ENCODE measurements at places on chromosomes 13 and 19.

- DNase-seq: no peak
These were observed 296.7 kb upstream of the DACH1 start for GRCh38 chr13:72163678-72164077.

- DNase-seq: no peak
These were observed 69.5 kb downstream of the SPACA7 start for GRCh38 chr13:112445411-112446271.

GRCh38 chr19:56269348-56269747, 3.2 kb upstream of the EDDM13 start:
- DNase-seq: no peak

- no peak for DNase-seq
These were observed 522.6 kb upstream of the PCDH9 start for GRCh38 chr13:67752759-67753158.

GRCh38 chr19:50897612-50898011, 13.6 kb downstream of the KLK4 start:
- no peak for DNase-seq

GRCh38 chr13:97238432-97238831, 16.3 kb downstream of the MBNL2 start:
- no peak for DNase-seq

DNA sequence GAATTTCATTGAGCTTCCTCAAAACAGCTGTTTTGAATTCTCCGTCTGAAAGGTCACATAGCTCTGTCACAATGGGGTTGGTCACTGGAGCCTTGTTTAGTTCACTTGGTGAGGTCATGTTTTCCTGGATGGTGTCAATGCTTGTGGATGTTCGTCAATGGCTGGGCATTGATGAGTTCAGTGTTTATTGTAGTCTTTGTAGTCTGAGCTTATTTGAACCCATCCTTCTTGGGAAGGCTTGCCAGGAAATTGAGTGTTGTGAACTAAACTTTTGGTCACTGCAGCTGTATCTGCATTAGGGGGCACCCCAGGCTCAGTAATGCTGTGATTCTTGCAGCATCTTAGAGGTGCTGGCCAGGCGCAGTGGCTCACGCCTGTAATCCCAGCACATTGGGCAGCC, 22.0 kb downstream of the BLOC1S3 start:
- DNase-seq: no peak

GRCh38 chr13:76942363-76942762, 5.9 kb upstream of the ACOD1 start:
- no peak for DNase-seq

DNA sequence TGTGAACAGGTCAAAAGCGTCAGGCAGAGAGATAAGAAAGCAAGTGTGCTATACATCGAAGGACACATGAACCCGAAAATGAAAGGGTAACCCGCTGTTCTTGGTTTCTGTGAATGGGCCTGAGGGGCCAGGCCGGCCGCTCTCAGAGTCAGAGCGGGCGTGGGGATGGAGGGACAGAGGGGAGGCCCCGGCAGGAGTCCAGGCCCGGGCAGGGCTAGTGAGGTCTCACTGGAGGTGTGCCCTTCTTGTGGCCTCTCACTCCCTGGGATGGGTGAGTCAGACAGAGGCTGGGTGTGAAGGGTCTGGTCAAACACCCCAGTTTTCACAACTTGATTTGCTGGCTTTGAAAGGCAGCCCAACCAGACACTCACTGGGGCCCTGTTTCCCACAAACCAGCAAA, 17.4 kb upstream of the NDUFS7 start:
- DNase-seq: no peak

DNA sequence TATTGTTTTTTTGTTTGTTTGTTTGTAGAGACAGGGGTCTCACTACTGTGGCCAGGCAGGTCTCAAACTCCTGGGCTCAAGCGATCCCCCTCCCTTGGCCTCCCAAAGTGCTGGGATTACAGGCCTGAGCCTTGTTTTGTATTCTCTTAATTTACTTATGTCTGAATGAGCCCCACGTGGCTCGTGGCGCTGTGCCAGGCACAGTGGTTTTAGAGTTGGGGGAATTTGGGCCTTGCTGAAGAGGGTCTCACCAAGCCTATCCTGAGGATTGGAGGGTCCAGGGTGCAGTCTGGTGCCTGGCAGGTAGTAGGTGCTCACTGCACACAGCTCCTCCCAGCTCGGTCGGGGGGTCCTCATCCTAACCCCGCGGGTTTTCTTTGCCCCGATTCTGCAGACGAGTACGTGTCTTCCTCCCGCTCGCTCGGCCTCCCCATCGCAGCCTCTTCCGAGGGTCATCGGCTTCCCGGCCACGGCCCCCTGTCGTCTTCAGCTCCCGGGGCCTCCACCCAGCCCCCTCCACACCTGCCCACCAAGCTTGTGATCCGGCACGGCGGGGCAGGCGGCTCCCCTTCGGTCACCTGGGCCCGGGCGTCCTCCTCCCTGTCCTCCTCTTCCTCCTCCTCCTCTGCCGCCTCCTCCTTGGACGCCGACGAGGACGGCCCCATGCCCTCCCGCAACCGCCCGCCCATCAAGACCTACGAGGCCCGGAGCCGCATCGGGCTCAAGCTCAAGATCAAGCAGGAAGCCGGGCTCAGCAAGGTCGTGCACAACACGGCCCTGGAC, 12.1 kb upstream of the EHD2 start:
- DNase-seq: no peak

DNA sequence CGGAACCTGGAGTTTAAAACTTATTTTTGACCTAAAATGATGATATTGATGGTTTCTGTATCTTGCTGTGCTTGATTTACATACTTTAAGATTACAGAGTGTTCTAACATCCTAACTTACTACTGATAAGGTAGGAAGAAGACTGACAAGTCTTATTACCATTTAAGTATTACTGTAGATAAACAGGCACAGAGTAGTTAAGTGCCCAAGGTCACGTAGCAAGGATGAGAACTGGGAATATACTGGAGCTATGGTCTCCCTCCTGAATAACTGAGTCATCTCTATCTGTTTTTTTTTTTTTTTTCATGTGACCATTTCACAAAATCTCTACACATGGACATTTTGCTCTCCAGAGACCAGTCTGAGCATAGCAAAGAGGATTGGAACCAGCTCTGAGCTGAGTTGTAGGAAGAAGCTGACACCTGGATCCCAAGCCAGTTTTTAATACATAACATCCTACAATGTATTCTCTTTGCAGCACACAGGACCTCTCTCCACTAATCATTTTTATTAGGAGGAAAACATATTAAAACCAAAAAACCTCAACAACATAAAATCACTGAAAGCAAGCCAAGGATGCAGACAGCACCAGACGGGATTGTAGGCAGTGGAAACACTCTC, 173.5 kb downstream of the DNAJC15 start:
- no peak for DNase-seq

DNA sequence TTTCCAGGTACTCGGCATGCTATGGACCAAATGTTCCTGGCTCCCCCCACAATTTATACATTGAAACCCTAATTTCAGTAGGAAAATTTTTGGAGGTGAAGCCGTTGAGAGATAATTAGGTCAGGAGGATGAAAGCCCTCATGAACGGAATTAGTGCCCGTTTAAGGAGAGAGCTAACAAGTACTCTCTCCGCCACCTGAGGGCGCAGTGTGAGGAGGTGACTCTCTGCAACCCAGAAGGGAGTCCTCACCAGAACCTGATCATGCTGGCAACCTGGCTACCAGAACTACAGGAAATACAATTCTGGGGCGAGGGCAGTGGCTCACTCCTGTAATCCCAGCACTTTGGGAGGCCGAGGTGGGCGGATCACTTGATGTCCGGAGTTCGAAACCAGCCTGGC, 397.8 kb downstream of the SLITRK5 start:
- no peak for DNase-seq

GRCh38 chr13:108741930-108742329, 112.5 kb downstream of the MYO16 start:
- no peak for DNase-seq

GRCh38 chr19:38021352-38021751, 114.3 kb downstream of the SIPA1L3 start:
- DNase-seq: no peak

- no peak for DNase-seq
These were observed 15.4 kb upstream of the CD22 start for GRCh38 chr19:35313587-35313986.

Measured in effector CD8-positive, alpha-beta T cell (primary cell).